ENCODE measurements at places on chromosomes 3 and 15.

DNA sequence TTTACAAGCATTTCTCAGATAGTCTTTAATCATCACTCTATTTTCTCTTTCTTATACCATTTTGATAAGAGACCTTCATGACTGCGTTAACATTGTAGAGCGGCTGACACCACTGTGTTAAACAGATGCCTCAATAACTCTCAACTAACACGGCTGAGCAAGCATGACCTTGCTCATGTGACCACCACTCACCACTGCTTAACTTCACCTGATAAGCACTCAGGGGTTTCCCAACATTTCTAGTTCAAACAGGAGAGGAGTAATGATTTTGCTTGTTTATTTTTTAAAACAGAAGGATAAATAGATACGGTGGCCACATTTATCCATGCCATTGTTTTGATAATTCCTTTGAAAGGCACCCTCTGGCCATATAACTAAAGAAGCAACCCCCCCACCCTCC is 37.7 kb upstream of the TMEM45A start:
- DNase-seq, result no peak

GRCh38 chr15:52732551-52732950 is 53.4 kb upstream of the ATOSA start:
- no peak for DNase-seq

GRCh38 chr3:1288805-1289494 is 196.1 kb downstream of the CNTN6 start:
- no peak for DNase-seq

DNA sequence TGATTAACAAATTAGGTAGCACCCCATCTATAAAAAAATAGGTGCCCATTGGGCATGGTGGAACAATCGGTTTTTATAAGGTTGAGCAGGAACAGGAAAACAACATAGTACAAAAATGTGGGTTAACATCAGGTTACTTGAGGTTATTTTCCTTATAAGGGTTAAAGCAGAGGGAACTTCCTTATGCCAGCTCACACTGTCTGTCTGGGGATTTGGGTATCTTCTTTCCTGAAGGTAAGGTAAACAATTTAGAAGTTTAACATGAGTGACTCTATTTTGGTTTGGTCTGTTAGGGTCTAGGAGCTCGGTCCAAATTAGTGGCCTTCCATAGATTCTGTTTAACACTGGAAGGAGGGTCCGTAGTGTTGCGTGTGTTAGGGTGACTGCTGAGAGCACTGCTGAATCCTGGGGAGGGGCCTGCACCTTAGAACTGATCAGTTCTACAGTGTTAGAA is 14.7 kb downstream of the CHD2 start:
- no peak for DNase-seq

DNA sequence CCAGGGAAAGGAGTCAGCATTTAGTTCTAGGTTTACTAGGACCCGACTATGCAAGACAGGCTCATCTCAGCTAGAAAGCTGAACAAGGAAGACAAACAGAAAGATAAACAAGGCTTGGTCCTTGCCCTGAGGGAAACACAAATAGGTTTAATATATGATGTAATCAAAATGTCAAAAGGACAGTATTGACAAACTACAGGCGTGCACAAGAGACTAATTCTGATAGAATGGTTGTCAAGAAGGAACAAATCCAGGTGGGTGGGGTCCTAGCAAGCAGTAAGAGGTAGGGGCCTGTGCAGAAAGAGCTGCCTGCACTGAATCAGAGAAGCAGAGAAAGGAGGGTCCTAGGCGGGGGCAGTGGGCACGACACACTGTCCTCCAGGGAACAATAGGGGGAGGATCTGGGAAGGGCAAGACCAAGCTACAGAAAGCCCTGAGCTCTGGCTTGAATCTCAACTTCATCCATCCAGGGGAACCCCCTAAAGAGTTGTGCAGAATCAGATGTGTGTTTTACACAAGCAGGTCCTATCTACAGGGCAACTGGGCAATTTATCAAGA is 23.4 kb downstream of the RFTN1 start:
- no peak for DNase-seq

Measured in stimulated activated CD8-positive, alpha-beta memory T cell treated with anti-CD3 and anti-CD28 coated beads, Interleukin-4, amount 100 ng/mL, for 24 hours (primary cell).